ENCODE measurements at places on chromosomes 7 and 10. TPM values are rescaled to one million over a fixed set of nuclear protein-coding genes. Genes with fewer than 3 reads are reported as not detected.

The PAPOLB gene
- total RNA-seq = 0.10 TPM

The TSPAN15 gene
- 64.6 TPM for total RNA-seq

The ASB13 gene
- 11.2 TPM for total RNA-seq

The CLRN3 gene
- not detected for total RNA-seq

The TMEM176A gene
- 13.6 TPM for total RNA-seq

The TMEM236 gene
- total RNA-seq = 0.10 TPM

The DBNL gene
- total RNA-seq = 75.1 TPM

The SPDYE5 gene
- total RNA-seq = not detected

The ELFN1 gene
- 4.3 TPM for total RNA-seq

The CCDC172 gene
- not detected for total RNA-seq

The NFE2L3 gene
- total RNA-seq = 1.1 TPM

The CYP26C1 gene
- total RNA-seq = not detected

DNA sequence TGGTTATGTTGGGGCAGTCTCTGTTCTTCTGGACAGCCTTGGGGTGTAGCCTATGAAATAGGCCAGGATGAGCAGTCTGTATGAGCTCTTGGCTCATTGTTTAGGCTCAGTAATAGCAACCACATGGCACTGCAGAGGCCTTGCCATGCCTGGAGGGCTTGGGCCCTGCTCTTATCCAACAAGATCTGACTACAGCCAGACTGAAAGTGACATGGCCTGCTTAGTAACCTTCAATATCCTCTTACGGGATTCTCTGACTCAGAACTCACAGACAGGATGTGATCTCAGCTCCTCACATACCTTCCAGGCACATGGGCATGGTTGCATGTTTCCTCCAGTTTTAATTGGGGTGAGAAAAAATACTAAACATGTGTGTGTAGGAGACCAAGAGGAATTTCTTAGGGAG is 289.3 kb downstream of the PTEN start:
- peak; percentile 19 for DNase-seq

GRCh38 chr7:36607721-36608095 is 116.6 kb downstream of the AOAH start:
- DNase-seq = peak; percentile 27

DNA sequence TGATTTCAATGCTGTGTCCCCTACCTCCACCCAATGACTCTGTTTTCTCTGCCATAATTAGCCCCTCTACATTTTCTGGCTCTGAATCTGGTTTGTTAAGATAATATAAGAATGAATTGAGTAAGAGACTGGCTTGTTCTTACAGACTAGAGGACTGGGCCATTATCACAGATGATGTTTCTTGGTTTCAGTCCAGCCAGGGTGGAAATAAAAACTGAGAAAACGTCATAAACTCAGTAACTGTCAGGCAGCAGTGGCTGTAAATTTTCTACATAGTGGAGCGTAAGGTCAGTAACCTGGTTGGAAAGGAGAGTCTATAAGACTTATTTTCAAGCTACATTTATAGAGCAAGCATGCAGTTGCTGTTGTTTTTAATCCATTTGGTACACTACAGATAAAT is 485.4 kb downstream of the HTR7 start:
- no peak for DNase-seq

DNA sequence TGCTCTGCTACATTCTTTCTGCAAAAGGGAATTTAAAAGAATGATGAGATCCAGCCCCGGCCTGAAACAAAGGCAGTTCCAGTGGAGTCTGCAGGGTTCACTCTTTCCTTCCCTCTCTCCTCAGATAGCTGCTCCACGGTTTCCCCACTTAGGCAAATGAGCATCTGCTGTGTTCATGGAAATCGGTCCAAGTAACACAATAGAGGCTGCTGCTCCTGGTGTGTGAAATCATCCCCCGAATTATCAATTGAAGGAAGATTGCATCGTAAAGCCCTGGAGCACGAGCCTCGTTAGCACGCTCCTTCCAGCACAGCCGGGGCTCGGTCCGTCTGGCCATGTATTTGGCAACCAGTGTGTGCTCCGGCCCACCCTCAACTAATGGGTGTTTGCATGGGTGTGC is 108.3 kb upstream of the DPP6 start:
- DNase-seq = peak; percentile 45

GRCh38 chr10:37314350-37314749 is 189.0 kb downstream of the ANKRD30A start:
- DNase-seq = no peak

GRCh38 chr10:69075431-69075830 is 12.5 kb upstream of the SRGN start:
- no peak for DNase-seq

- DNase-seq = no peak
Observed at GRCh38 chr7:52154382-52154781, 837.8 kb upstream of the COBL start.

DNA sequence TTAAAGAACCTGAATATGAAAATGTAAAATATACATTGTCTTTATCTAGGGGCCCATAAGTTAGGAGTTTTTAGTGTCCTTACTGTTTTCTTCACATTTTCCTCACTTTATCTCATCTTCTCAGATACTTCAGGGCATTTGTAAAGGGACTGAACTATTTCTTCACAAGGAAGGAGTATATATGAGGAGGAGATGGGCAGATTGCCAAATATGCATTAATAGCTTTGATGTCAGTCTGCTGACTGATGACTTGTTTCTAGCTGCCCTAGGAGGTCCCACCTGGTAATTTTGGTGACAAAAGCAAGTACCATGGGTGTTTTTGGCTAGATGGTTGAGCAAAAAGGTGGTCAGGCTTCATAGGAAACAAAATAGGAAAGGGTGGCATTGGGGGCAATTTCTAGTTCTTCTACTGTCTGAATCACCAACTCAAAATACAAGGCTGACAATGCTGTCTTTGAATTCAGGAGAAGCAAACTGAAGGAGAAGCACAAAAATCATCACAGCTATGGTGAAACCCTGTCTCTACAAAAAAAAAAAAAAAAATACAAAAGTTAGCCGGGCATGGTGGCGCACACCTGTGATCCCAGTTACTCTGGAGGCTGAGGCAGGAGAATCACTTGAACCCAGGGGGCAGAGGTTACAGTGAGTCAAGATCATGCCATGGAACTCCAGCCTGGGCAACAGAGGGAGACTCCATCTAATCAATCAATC is 10.4 kb upstream of the STRIP2 start:
- DNase-seq = peak; percentile 24

DNA sequence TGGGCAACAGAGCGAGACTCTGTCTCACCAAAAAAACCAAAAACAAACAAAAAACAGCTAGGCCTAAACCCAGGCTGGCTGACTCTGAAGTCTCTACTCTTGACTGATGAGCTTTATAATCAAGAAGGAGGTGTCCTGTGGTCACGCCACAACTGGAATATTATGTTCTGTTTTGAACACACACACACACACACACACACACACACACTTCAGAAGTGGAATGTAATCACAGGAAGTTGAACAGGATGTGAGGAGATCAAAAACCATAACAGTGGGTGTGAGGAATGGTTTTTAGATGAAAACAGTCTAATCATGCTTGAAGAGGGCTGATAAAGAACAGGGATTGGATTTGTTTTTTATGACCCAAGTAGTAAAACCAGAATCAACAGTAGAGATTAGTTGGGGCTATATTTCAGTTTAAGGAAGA is 51.1 kb upstream of the IL6 start:
- DNase-seq = no peak

DNA sequence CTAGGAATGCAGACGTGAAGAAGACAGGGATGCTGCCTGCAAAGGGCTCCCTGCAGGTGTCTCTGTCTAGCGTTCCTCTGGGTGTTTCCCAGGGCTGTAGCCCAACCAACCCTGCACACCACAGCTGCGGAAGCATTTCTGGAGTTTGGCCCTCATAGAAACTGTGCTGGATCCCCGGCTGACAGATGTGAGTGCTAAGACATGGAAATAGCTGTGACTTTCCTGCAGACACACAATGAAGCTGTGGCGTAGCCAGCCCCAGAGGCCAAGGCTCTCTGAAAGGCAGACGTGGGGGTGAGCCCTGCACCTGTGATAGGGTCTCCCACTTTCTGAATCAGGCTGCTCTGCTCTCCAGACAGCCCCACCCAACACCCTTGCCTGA is 44.8 kb downstream of the ADCYAP1R1 start:
- peak; percentile 81 for DNase-seq

DNA sequence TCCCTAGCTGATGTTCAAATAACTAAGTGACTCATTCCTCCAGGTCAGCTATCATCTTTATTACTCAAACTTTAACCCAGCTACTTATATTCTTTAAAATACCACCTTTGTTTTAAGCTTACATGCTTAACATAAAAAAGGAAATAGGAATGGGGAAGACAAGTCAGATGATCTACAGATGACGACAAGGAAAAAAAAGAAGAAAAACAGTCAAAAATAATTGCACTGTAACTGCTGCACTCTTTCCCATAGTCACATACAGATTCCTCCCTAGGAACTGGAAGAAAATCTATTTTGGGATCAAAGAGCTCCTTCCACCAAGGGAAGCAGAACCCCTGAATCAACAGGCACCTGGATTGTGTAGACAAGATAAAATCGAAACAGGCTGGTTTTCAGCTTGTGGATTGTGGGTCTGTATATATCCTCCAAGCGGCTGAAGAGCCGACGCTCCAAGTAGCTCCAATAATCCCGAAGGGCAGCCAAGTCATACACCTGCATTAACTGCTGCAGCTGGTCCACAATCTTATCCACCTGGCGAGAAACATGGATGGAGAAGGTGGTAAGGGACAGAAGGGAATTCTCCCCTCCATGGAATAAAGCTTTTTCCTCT is 2.0 kb downstream of the WDR91 start:
- no peak for DNase-seq

DNA sequence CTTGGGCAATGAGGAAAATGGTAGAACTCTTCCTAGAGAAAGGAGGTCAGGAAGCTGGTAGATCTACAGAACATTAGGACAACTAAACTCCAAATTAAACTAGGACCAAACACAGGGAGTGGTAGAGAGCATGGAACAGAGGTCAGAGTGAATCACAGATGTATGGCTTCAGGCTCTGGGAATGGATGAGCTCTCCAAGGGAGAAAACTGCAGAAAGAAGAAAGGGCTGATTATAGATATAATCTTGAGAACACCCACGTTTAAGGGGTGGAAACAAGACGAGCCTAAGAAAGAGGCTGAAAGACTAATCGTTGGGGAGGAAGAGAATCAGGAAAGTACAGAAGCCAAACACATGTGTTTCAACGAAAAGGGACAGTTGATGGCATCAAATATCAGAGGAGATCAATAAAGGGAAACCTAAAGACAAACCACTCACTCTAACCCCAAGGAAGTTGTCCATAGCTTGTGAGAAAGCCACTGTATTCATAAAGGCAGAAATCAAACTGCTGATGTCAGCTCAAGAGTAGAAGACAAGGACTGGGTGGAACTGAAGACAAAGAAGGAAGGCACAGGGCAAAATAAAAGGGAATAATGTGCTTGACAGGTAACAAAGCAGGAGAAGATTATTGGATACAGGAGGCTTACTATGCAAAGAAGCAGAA is 41.4 kb downstream of the NUDCD3 start:
- DNase-seq = no peak

DNA sequence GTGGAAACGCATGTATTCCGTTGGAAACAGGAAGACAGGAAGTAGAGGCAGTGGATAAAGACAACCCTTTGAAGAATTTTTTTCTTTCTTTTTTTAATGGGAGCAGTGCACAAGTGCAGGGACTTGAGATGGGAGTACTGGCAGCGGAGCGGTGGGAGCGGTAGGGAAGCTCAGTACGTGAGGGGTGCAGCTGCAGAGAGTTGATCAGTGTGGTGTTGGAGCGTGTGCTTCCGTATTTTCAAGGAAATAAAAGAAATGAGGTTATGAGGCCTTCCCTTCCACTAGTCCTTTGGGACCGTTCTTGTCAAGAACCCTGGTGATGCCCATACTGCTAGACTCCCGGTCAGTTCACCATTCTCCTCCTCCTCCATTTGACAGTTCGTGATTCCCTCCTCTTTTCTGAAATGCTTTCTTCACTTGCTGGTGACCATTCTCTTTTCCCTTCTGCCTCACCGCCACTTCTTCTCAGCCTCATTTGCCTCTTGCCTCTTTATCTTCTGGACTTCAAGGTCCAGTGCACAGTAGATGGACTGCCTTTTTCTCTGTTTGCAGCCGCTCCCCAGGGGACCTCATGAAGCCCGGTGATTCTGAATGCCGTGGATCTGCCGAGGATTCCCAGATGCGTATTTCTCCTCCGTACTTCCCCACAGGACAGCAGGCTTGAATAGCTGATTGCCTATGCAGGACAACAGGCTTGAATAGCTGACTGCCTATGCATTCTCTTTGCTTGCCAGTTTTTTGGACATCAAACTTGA is 39.1 kb upstream of the TMEM236 start:
- DNase-seq = no peak

GRCh38 chr7:42128703-42129102 is 108.3 kb downstream of the GLI3 start:
- no peak for DNase-seq

DNA sequence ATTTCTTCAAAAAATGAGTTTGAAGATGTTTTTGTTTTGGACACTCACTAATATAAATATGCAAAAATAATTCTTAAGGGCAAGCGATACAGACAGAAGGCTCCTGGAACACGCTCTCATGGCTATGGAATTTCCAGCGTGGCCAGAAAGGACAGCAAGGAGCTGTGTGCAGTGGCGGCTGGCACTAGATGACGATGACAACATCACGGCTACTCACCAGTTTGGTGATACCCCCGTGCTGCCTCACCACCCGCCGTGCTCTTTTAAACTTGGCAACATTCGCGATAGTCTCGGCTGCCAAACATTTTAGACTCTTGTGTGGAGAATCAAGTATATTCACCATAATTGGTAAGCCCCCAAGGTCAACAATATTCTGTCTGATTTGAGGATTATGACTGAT is 54.9 kb downstream of the ODAD2 start:
- DNase-seq = no peak

DNA sequence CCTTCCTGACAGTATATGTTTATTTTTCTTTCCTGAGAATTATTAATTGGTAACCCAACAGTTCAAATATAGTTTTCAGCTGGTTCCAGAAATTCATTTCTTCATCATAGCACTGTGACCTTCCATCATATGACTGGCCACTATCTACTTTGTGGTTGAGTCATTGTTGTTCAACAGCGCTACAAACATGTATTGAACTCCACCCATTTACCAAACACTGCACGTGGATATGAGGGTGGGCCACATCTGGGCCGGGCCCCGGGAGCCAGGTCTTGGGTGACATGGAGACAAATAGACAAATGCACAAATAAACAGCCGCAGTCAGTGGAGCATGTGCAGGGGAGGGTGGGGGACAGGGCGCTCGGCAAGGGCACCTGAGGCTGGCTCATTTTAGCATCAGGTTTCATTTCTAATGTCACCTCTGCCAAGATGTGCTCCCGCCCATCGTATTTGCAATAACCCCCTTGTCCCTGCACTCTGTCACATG is 24.0 kb upstream of the EEPD1 start:
- no peak for DNase-seq

GRCh38 chr7:48165157-48165556 is 6.1 kb upstream of the ABCA13 start:
- no peak for DNase-seq

DNA sequence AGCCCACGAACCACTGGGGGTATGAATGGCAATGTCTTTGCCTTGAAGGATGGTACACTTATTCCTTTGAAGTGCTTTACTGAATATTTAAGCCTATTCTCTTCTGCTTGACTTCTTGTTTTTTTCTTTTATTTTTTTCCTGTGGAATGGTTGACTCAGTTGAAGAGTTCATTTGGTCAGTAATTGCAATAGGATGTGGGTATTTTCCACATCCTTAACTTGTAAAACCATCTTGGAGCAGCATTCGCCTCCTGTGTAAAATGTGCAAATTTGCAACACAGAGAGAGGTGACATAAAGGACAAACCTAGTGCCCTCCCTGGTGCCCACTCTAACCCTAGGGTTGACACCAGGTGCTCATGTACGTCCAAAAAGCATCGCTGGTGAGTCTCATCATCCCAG is 347.0 kb downstream of the GATA3 start:
- no peak for DNase-seq

Measured in tongue (tissue), 3 donors.